MG63 (cell line): ENCODE measurements at places on chromosomes 2 and 18.
A peak's percentile ranks its signal among the peaks of the same experiment; 100 is the strongest.

- DNase-seq, result no peak
These were observed 116.5 kb upstream of the SERTAD2 start for GRCh38 chr2:64770137-64770780.

GRCh38 chr2:146305164-146305563 is 1539.7 kb upstream of the ACVR2A start:
- DNase-seq, result no peak

DNA sequence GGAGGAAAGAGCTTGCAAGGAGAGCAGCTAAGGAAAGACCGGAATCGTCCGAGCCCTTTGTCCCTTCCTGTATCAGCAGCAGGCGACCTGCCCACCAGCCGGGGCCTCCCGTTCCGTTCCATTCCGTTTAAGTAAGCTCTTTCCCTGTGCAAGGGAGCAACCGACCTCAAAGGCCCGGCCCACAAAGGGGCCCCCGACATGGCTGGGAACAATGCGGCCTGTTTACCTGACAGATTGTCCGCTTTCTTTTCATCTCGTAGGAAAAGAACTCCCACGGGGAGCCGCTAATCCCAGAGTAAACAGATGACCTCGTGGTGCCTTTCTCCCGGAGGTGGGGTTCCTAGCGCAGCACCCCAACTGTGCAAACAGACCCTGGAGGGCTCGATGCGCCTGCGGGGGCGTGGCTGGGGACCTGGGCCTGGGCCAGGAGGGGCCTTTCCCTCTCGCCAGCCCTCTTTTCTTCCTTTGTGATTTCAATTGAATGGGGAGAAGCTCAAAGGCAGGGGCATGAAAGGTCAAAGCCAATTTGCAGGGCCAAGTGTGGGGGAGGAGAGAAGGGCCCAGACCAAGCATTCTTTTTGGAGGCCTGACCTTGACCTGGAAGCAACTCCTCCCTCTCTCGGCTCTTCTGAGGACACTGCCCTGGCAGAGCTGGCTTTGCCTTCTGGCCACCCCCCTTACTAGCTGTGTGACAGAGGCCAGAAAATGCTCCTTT is 120.2 kb downstream of the INHBB start:
- no peak for DNase-seq

DNA sequence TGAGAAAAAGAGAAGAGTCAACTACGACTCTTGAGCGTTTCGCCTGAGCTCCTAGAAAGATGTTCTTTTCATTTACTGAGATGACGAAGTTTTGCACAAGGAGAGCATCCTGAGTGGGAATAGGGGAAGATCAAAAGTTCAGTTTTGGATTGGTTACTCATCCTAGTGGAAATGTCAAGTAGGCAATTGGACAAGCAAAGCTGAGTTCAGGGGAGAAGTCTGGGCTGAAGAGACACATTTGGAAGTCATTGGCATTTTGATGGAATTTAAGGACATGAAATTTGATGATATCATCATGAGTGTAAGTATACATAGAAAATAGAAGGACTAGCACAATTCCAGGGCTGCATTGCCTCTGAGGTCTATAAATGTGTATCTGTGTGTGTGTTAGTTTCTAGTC is 416.6 kb downstream of the RAD51AP2 start:
- no peak for DNase-seq

DNA sequence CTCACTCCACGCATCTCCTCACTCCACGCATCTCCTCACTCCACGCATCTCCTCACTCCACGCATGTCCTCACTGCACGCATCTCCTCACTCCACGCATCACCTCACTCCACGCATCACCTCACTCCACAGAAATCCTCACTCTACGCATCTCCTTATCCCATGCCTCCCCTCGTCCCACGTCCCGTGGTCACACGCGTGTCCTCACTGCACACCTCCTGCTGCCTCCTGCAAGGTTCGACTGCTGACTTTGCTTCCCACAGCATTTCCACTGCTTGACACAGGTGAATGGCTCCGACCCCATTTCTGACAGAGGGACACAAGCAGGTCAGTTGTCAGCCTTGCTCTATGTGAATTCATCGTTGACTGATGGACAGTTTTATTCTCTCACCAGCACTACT is 103.0 kb downstream of the USP40 start:
- no peak for DNase-seq

DNA sequence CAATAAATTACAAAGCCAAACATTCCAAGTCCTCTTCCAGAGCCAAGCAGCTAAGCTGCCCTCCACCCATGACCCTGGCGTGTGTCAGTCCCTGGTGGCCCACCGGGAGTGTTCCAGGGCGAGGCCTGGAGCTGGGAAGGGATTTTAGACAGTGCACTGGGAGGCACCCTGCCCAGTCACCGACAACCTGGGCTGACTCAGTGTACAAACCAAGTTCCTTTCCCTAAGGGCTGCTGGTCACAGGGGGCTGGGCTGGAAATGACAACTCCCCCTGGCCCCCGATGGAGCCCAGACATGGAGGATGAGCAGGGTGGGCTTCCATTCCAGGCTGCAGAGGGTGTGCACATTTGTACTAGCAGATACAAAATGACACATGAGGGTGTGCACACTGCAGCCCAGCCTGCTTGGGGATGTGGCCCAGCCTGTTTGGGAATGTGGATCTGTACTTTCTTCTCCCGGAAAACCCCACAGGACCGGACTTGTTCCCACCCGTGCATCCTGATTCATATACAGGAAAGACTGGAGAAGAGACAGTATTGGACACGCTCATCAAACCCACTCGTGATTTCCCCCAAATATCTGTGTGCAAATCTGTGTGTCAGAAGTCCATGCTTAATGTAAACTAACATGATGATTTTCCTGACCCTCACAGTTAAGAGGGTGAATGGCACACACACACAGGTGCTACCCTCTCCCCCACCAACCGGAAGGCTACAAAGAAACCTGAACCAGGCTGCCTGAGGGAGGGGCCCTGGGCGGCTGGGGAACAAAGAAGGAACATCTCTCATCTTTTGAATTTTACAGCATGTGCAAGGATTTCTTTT is 58.9 kb downstream of the NDUFA10 start:
- no peak for DNase-seq

DNA sequence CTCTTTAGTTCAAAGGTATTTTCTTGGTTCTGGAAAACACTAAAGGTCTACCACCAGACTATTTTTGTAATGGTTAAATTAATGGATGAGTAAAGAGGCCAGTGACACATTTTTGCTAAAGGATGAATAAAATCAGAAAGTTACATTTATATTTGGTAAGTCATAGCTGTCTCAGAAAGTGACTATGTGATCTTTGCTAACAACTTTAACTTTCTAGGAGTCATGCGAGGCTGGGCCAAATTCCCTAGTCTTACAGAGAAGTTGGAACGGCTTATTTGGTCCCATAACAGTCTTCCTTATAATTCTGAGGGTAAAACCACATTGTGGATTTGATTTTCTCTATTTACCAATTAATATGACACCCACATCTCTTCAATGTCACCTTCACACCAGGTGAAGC is 198.1 kb downstream of the PDE1A start:
- DNase-seq, result peak; percentile 53

GRCh38 chr18:24126155-24126961 is 12.5 kb upstream of the CABYR start:
- DNase-seq, result no peak

- peak; percentile 48 for DNase-seq
These were observed 51.2 kb upstream of the ALPP start for GRCh38 chr2:232327105-232328031.

DNA sequence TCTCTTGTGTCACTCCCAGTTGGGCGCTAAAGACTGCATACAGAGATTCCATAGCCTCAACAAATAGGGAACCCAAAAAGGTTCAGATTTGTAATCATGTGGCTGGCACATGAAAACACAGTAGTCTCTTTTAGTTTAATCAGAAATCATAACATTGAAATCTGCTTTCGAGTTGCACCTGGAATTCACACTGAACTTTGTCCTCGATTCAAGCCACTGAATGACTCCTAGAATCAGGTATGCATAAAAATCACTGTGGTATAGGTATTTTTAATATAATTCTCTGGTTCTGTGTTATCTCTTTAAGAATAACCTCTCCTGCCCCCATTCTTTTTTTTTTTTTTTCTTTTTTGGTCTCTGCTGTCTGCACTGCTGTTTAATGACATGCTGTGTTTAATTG is 150.2 kb downstream of the KCNH7 start:
- no peak for DNase-seq

- no peak for DNase-seq
These were observed 256.2 kb downstream of the SATB2 start for GRCh38 chr2:199201539-199201938.

DNA sequence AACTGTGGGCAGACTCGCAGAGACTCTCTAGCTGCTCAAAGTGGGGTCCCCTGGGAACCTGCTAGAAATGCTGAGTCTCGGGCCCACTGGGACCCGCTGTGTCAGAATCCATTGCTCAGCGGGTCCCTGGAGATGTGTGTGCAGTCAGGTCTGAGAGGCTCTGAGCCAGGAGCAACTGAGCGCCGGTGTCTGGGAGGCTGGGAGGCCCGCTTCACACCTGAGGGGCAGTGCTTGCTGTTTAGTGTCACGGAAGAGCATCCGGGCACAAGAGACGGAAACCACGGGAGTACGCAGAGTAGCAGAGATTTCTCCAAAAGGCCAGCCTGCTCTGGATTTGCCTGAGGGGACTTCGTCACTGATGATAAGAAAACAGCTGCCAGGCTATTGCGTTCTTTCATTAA is 70.1 kb downstream of the EDAR start:
- DNase-seq, result no peak

DNA sequence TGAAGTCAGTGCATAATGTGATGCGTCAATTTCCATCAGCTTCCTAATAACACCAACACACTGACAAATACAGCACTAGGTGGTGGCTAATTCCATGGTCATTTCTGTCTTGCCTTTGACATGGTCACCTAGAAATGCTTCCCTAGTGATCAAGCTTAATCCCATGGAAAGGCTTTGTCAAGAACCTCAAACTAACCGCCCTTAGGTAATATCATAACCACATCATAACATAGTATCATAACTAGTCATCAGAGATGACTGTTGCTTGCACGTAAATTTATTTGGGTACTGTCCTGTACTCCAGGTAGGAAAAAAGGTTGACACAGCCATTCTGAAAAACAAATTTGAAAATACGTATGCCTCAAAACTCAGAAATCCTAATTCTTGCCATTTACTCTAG is 471.8 kb downstream of the IRS1 start:
- no peak for DNase-seq

GRCh38 chr2:96171831-96172230 is 26.6 kb upstream of the DUSP2 start:
- DNase-seq, result no peak

- DNase-seq, result no peak
These were observed 165.5 kb upstream of the ACVR2A start for GRCh38 chr2:147679191-147679954.

DNA sequence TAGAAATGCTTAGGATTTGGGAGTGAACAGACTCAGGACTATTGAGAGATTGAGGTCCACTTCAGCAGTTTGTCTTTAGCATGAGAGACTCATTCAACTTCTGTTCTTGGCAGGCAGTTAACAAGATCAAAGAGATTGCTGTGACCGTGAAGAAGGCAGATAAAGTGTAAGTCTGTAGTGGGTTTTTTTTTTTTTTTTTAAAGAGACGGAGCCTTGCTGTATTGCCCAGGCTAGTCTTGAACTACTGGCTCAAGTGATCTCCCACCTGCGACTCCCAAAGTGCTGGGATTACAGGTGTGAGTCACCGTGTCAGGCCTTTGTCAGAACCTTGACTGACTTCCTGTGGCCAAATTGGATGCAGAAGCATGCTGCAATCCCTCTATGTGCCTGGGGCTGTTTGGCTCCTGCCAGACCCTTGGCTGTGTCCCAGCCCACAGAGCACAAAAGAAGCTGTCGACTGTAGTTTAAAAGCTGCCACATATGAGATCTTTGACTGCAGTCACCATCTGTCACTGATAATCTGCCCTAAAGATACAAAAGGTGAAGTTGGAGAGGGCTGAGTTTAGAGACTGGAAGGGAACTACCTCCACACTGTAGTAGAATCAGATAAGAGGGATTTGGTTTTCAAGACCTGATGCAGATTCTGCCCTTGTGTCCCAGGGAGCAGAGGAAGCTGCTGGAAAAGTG is 9.9 kb downstream of the CCT7 start:
- DNase-seq, result peak; percentile 67
